LoVo (cell line): ENCODE measurements at places on chromosomes 6 and 20.

GRCh38 chr20:50354721-50355589 is 155.2 kb upstream of the PTPN1 start:
- DNase-seq = peak; percentile 76

- DNase-seq = no peak
These were observed 336.2 kb downstream of the FOXA2 start for GRCh38 chr20:22248051-22248667.

DNA sequence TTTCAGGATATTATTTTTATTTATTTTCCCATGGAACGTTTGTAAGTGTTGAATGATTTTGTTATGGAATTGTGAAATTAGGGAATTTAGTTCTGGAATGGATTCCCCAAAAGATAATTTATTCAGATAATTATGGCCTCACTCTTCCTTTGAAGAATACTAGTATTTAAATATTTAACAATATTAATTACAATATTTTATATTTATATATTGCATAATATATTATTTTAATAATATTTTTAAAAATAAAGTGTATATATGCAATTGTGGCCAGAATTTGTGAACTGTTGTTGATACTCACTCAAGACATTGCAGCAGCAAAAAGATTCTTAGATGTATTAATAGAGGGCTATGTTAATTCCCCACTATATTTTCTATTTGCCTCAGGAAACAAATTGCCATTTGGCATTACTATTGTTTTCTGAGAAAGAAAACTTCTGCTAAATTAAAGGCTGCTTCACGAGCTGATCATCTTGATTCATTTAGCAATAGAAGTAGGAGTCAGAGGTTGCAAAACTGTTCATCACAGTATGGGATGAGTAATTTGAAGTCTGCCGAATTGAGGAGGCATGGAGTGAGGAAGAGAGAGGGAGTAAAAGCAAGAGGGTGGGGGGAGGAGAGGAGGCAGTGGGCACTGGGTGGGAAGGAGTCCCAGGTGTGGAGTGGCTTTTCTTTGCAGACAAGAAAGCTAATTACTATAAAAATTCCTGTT is 729.2 kb downstream of the DHX35 start:
- DNase-seq = no peak

DNA sequence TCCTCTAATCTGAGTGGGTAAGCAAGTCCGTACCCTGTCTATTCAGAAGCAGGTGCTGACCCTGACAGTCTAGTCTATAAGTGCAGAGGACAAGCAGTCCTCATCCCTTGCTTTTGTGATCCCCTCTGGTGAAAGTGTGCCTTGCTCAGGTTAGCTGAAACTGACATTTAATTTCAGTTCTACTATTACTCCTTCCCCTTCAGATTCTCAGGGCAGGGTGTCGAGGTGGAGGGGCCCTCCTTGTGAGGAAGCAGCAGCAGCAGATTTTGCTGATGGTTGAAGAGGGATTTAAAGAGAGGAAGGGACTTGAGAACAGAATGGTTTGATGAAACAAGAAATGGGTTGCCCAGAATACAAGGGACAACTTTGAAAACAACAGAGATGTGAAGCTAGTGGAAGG is 309.3 kb downstream of the CLIC5 start:
- no peak for DNase-seq
